ENCODE measurements at places on chromosomes 11 and 22. TPM values are rescaled to one million over a fixed set of nuclear protein-coding genes. Genes with fewer than 3 reads are reported as not detected.
A peak's percentile ranks its signal among the peaks of the same experiment; 100 is the strongest.

DNA sequence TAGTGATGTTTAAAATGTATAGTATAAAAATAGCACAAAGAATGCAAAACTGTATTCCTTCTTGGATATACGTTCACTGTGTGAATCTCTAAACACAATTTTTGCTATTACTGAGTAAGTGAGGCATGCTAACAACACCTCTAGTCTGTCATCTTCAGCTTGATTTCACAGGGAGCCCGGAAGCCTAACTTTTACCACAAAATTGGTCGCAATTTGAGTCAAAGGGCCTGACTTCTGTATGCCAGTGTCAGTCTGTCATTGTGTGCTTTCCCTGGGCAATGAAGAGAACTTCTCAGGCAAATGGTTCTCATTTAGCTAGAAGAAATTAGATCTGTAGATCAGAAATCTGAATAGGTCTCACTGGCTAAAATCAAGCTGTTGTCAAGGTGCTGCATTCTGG is 1059.5 kb downstream of the FAM181B start:
- DNase-seq = no peak

- DNase-seq = peak; percentile 23
Observed at GRCh38 chr22:50691521-50691920, 18.9 kb downstream of the SHANK3 start.

DNA sequence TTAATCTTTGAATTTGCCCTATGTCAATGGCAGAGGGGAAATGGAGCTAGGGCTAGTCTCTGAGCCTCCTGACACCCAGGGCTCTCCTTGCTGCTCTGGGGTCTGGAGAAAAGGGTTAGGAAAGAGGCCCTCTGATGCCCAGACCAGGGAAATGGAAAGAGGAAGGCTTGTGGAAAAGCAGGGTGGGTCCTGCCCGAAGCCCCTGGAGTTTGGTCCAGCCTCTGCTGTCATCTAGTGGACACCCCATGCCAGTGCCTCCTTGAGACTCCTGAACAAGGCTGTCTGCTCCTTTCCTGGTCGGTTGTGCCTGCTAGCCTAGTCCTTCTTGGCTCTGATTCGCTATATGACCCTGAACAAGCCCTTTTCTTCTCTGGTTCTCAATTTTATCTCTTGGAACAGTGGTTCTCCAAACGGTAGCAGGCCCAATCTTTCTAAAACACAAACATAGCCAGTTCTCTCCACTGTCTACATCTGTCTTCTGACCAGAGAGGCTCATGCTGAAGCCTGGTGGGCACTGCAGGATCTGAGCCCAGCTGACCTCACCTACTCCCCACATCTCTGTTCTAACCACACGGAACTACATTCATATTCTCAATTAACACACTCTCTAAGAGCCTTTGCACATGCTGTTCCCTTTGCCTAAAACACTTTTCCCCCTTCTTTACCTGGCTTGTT is 8.8 kb upstream of the PLA2G3 start:
- no peak for DNase-seq

DNA sequence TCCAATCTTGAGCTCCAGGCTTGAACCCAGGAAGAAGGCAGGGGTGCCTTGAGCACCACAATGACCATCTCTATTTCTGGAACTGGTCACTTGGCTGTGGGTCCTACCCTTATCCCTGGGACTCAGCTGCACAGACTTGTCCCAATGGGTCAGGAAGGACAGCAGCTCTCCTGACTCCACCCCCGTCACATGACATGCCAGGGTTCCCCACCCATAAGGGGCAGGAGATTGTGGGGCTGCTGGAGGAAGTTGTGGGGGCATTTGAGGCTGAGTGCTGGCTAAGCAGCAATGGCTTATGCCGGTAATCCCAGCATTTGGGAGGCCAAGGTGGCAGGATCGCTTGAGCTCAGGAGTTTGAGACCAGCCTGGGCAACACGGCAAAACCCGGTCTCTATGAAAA is 56.2 kb downstream of the NFAM1 start:
- no peak for DNase-seq

- no peak for DNase-seq
Observed at GRCh38 chr22:49119551-49119952, 708.1 kb downstream of the BRD1 start.

GRCh38 chr22:17057959-17058814 is 26.6 kb upstream of the IL17RA start:
- DNase-seq = peak; percentile 52

- no peak for DNase-seq
Observed at GRCh38 chr11:33377412-33378370, 120.5 kb downstream of the HIPK3 start.

DNA sequence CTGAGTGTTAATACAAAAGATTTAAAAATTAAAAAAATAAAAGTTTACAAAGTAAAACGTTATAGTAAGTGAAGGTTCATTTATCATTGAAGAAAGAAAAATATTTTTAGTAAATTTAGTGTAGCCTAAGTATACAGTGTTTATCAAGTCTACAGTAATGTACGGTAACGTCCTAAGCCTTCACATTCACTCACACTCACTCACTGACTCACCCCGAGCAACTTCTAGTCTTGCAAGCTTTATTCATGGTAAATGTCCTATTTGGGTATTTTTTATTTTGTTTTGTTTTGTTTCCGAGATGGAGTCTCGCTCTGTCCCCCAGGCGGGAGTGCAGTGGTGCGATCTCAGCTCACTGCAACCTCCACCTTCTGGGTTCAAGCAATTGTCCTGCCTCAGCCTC is 8.8 kb downstream of the CASTOR1 start:
- no peak for DNase-seq

GRCh38 chr11:117905524-117905923 is 23.7 kb downstream of the TMPRSS13 start:
- peak; percentile 9 for DNase-seq

GRCh38 chr22:50186181-50186714 is 535 bp downstream of the TRABD start:
- DNase-seq = no peak

GRCh38 chr11:6356503-6357055 is 33.7 kb upstream of the SMPD1 start:
- no peak for DNase-seq

DNA sequence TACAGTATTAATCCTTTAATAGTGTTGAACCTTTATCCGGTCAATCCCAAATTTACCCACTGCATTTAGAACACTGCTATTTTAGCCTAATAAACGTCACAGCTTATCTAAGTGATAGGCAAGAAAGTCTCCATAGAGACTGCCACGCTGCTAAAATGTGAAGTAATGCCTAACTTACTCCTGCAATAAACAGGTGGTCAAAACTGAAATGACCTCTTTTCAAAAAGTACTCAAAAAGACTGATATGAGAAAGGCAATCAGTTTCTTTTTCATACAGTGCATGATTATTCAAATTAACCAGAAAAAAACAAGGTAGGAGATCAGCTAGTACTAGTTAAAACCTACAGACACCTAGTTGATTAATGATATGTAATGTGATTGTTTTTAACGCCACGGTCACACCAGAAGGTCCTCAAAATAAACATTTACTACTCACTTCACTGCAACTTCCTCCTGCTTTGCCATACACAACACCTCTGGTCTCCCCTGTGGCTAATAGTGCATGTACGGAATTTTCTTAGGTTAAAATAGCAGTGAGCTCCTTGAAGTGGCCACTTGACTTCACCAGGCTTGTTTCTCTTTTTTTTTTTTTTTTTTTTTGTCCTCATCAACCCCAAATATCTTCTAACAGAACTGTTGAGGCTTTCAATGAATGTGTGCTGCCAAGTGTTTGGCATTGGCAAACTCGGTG is 8.8 kb downstream of the ATP5MG start:
- DNase-seq = no peak

- no peak for DNase-seq
Observed at GRCh38 chr11:44308923-44309477, 939 bp downstream of the ALX4 start.

- DNase-seq = no peak
Observed at GRCh38 chr11:123760894-123761293, 6.6 kb upstream of the OR6X1 start.

GRCh38 chr11:2173150-2173693 is 1.6 kb upstream of the TH start:
- DNase-seq = no peak

GRCh38 chr11:91630916-91631673 is 593.5 kb upstream of the FAT3 start:
- DNase-seq = no peak

GRCh38 chr22:20268279-20269012 is at the start of gene RTN4R:
Gene RTN4R (minus strand): TSS chr22:20268318. CDS start chr22:20268092, 226 bp downstream.
- DNase-seq = peak; percentile 74

DNA sequence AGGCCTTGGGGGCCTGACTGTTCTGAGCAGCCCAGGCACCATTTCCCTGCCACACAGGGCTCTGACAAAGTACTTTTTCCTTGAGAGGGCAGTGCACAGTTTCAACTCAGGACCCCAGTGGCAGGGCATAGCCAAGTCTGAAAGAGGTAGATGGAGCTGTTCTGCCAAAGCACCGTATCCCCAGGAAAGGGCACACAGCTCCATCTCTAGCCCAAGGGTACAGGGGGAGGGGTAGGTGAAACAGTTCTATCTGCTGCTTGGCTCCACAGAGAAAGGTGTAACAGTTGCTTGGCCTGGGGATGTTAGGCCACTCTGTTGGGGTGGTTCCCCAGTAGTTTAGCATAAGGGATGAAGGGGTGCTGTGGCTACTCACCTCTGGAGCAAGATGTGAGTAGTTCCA is 47.8 kb downstream of the GDPD4 start:
- DNase-seq = no peak

- DNase-seq = no peak
Observed at GRCh38 chr11:35734669-35735410, 72.3 kb downstream of the TRIM44 start.

DNA sequence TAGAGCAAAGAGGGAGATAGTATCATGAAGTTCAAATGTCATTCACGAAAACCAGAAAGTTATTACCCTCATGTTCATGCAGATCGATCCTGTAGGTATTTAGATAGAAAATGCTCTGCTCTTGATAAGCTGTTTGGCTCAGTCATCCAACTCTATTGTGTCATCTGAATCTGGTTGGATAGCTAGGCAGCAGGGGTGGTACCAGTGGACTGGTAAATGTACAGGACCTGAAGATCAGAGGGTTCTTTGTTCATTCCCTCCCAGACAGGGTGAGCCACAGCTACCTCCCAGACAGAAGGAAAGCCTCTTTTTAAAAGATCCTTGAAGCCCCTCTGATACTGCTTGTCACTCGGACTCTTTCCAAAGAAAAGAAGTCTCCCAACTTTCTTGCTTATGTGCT is 29.8 kb upstream of the DRD2 start:
- DNase-seq = no peak

- DNase-seq = no peak
Observed at GRCh38 chr22:34879001-34879400, 187.0 kb upstream of the ISX start.

DNA sequence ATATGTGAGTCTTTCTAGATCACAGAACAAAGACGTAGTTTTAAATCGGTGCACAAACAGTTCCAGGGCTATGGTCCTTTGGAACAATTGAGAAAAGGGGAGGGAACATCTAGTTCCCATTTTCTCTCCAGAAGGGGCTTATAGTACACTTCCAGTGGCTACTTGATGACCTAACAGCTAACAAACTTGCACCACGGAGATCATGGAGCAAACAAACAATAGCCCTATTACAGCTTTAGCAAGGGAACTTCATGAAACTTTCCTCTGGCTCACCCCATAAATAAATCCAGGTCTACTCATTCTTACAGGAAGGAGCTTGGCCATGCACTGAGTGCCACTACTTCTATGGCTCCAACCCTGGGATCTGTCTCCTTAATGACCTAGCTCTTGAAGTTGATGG is 8.3 kb upstream of the FOLR2 start:
- DNase-seq = no peak

GRCh38 chr11:78228467-78228866 is 39.7 kb downstream of the USP35 start:
- DNase-seq = no peak

DNA sequence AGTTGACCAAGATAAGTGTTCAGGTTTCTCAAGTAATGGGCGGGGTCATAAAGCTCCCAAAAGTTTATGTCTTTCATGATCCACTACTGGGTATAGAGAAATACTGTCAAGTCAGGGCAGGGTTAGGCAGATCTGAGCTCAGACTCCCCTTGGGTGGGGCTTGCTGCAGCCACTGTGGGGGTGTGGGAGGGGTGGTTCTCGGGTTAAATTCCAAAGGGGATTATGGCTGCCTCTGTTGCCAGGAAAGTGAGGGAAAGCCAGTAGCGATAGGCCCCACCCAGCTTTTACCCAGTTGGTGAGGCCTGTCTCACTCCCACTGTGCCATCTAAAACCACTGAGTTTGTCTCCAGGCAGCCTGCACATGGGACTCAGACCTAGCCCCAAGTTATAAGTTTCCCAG is 37.8 kb downstream of the DLG2 start:
- DNase-seq = no peak

DNA sequence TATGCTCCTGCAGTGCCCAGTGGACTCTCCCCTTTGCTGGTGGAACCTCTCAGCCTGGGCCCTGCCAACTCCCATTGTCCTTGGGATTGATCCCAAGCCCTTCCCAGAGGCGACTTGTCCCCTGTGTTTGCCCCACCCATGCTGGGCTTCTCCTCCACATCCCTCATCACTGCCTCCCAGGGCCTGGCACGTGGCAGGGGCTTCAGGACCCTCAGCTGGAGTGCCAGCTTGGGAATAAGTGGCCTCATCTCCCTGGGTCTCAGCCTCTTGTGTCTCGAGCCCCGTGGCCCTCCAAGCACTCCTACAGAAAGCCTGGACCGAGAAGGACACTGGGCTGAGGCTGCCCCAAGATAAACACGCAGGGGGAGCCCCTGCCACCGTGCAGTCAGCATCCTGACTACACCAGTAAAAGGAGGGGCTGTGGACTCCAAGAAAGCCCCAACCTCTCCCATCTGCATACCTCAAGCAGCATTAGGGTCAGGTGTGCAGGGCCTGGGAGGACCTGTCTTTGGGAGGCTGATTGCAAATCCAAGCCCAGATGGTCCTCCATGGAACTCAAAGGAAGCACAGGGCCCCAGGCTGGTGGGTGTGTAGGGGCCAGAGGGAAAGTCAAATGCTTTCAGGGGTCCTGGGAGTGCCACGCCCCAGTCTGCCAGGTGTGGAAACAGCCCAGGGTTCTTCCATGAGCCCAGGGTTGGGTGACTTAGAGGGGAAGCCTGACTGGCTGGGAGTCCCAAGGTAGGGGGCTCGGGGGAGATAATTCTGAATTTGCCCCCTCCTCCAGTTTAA is 9.5 kb upstream of the GNAZ start:
- DNase-seq = no peak

The SLC37A2 gene
- 1.8 TPM for total RNA-seq

The RTN4R gene
- total RNA-seq = 2.2 TPM

The RNASEH2C gene
- 93.0 TPM for total RNA-seq

The SOX6 gene
- not detected for total RNA-seq

The SLC16A8 gene
- total RNA-seq = not detected

The SMTNL1 gene
- not detected for total RNA-seq

The SEC14L2 gene
- total RNA-seq = 16.3 TPM

The SLC22A8 gene
- total RNA-seq = not detected
